CD4-positive, CD25-positive, alpha-beta regulatory T cell (primary cell): ENCODE measurements at places on chromosomes 16 and 17. TPM values are rescaled to one million over a fixed set of nuclear protein-coding genes. Genes with fewer than 3 reads are reported as not detected.
A peak's percentile ranks its signal among the peaks of the same experiment; 100 is the strongest.

- no peak for DNase-seq
Measured at GRCh38 chr16:4700380-4700996, 7.1 kb downstream of the NUDT16L1 start.

- DNase-seq: no peak
Measured at GRCh38 chr16:11996433-11997330, 20.1 kb downstream of the SNX29 start.

- no peak for DNase-seq
Measured at GRCh38 chr17:21005367-21005766, 37.4 kb downstream of the USP22 start.

GRCh38 chr16:726188-726437, 130 bp downstream of the CCDC78 start:
- no peak for DNase-seq

DNA sequence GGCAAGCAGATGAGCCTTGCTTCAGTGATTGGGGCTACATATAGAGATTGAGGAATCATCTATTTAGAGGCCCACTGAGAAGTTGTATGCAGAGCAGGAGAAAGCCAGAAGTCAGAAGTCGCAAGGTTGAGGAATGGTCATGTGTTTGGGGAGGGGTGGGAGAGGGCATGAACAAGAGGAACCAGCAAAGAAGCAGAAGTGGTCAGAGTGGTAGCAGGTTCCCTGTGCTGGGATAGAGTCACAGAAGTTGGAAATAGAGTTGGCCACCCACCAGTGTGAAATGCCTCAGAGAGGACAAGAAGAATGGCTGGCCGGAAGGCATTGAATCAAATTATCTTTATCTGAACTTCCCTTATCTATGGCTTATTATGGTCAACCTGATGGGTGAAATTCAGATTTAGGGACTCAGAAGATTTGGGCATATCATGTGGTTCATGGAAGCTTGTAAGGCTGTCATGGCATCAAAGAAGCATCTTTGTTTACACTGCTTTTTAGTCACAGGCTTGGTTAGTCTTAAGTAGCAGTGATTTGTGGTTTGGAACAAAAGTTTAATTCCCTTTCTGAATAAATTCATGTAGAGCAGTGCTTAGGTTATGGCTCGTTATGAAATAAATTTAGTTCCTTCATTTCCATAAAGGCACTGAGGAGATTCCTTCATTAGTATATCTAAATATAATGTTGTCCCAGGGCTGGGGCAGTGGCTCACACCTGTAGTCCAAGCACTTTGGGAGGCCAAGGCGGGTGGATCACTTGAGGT, 19.7 kb downstream of the MAP3K3 start:
- no peak for DNase-seq

- DNase-seq: peak; percentile 74
Measured at GRCh38 chr16:12089492-12090150, 113.1 kb downstream of the SNX29 start.

- DNase-seq: no peak
Measured at GRCh38 chr16:64453646-64454045, 668.2 kb downstream of the CDH11 start.

GRCh38 chr16:82425661-82426060, 201.1 kb upstream of the CDH13 start:
- DNase-seq: no peak

GNG13 gene
- total RNA-seq: not detected

RNPS1 gene
- 189 TPM for total RNA-seq

TBX2 gene
- not detected for total RNA-seq

ZG16B gene
- not detected for total RNA-seq

NHLRC4 gene
- total RNA-seq: 1.9 TPM

FAM83G gene
- 10.7 TPM for total RNA-seq
